Activated naive CD8-positive, alpha-beta T cell treated with anti-CD3 and anti-CD28 coated beads, Interleukin-2, amount 50 U/mL, for 16 hours (primary cell): ENCODE measurements at places on chromosomes 6 and 20.

- DNase-seq, result no peak
These were observed 45.1 kb upstream of the SLC22A23 start for GRCh38 chr6:3501826-3502500.

GRCh38 chr6:3746696-3747095, 4.8 kb downstream of the PXDC1 start:
- no peak for DNase-seq

DNA sequence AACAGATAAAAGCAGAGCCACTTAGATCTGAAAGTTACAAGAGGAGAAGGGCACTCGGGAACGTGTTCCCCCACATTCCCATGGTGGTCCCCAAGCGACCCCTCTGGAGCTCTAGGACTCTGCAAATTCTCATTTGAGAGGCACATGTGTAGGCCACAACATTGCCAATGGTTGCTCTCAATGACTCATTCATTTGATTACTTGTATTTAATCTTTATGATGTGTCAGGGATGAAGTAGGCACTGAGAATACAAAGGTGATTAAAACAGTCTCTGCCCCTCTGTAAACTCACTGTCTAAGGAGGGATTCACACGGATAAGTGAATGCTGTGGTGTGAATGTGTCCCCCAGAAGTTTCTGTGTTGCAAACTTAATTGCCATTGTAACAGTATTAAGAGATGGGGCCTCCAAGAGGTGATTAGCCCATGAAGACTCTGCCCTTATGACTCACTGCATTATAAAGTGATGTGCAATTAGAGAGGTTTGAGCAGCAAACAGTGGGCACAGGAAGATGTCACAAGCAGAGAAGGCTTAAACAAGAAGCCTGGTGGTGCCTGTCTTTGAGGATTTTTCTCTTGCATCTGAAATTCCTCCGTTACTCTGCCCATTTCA, 34.0 kb upstream of the TRAM2 start:
- DNase-seq, result no peak

- DNase-seq, result no peak
These were observed 32.8 kb downstream of the SNX5 start for GRCh38 chr20:17935761-17936160.

- DNase-seq, result no peak
These were observed 43.4 kb upstream of the SIRPG start for GRCh38 chr20:1700990-1701389.

- no peak for DNase-seq
These were observed 10.4 kb downstream of the TGM6 start for GRCh38 chr20:2390951-2391675.

- DNase-seq, result no peak
These were observed 1.3 kb downstream of the SLC22A16 start for GRCh38 chr6:110475066-110475653.

- DNase-seq, result no peak
These were observed 111.2 kb downstream of the SCML4 start for GRCh38 chr6:107712665-107713551.

DNA sequence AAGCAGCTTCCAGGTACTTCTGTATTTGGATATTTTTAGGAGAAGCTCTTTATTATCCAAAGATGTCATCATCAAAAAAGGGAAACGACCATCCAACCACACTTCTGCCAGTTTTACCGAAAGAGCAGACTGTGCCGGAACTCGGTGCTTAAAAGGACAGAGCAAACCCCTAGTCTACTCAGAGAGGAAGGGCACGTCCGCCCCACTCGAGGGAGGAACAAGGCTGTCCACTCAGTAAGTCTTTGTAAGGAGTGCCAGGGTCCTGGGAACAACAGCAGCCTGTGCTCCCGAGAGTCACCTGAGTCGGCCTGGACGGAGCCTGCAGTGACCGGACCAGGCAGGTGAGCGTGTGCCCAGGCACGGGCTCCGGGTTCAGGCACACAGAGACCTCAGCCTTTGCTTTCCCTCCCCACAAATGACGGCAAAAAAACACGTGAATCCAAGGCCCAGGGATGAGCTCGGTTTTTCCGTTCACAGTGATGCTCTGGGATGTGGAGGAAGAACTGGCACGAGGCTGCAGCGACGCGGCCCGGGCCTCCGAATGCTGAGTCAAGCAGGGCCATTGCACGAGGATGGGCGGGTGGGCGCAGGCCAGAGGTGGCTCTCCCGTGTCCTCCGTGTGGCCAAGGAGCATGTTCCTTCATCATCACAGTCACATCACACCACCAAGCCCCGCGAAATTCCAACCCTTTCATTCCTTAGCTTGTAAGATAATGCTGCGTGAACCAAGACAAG, 17.4 kb upstream of the SLCO4A1 start:
- DNase-seq, result no peak

DNA sequence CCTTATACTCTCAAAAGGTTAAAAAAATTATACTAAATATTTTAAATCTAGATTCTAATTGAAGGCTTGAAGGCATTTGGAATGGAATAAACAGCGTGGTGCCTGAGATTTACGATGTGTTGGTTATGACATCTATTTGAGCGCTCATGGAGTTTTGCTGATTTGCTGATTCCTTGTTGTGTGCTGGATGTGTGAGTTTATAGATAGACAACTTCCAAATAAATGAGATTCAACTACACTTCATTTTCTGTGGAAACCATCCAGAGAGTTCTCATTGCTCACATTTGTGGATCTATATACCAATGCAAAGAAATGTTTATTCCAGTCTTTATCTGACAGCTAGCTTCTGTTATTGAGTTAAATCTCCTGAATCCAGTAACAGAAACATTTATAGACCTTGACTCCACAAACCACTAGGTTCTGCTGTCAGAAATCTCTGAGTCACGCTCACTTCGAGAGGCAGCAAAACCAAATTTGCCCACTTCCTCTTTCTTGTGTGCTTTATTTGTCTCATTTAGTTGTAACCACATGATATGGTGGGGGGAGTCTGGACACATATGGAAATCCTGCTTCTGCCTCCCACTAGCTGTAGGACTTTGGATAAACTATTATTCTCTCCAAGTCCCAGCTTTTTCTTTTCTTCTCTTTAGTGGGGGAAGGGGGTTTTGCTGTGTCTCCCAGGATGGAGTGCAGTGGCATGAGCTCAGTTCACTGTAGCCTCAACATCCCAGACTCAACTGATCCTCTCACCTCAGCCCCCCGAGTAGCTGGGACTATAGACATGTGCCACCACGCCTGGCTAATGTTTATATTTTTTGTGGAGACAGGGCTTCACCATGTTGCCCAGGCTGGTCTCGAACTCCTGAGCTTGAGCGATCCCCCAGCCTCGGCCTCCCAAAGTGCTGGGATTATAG, 54.5 kb downstream of the IPCEF1 start:
- no peak for DNase-seq

- no peak for DNase-seq
These were observed 8.0 kb upstream of the ARG1 start for GRCh38 chr6:131565056-131565455.

- DNase-seq, result no peak
These were observed 4.6 kb downstream of the TMEM181 start for GRCh38 chr6:158564243-158565121.

DNA sequence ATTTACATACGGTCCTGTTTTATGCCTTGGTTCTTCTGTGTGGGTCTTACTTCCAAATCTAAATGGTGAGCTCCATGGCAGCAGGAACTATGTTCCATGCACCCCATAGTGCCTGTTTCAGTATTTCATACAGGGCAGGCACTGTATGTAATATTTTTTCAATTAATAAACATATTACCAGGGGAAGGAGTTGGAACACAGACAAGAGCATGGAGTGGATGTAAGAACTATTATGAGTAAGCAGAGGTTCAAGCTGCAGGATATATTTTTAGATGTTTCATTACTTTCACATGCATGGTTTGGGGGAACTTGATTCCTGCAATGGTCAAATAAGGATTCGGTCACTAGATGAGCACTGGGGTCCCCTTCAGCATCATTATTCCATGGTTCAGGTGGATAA, 108.3 kb downstream of the KIF13A start:
- DNase-seq, result no peak

DNA sequence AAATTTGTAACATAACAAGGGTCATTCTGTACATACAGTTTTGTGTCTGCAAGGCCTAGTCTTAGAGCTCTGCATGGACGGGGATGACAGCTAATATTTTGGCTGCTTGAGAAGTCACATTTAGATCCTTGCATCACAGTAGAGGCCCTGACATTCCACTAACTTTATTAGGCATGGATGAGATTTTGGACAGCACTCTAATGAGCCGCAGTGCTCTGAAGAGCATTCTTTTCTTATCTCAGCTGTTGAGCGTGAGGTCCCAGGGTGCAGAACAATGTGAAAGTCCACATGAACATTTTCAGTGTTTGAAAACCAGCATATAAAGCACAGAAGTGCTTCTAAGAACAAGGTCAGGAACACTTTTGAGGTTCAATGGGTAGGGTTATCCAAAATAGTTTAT, 58.9 kb downstream of the IPCEF1 start:
- DNase-seq, result no peak

GRCh38 chr6:135938576-135939207, 87.2 kb downstream of the PDE7B start:
- no peak for DNase-seq
